ENCODE measurements at places on chromosomes 6 and 20. TPM values are rescaled to one million over a fixed set of nuclear protein-coding genes. Genes with fewer than 3 reads are reported as not detected.

- no peaks in the 10 kb centered on the region for H3K4me1 ChIP-seq
- H3K36me3 ChIP-seq = no peaks in the 10 kb centered on the region
- no peak overlapping the region for H3K27ac ChIP-seq
- no peaks in the 10 kb centered on the region for H3K27me3 ChIP-seq
Measured at GRCh38 chr6:81172056-81172740, 580.3 kb downstream of the TENT5A start.

DNA sequence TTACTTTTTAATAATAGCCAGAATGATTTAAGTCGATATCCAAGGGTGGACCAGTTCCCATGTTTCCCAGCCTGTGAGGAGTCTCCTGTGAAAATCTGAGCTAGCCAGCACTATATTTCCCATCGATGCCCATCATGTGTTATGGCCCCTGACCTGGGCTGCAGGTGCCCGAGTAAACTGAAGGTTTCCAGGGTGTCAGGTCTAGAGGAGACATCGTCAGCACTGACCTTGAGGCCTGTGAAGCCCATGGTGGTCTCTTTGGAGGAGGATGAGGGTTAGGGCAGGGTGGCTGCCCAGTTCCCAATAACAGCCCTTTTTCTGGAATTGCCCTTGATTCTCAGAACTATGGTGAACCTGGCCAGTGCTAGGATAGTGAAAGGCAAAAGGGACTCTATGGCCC lies 63.0 kb upstream of the TOP1 start:
- no peak for DNase-seq
- H3K4me1 ChIP-seq = peaks cover 28% of the 10 kb centered on the region
- H3K27ac ChIP-seq = no peak overlapping the region
- H3K27me3 ChIP-seq = no peaks in the 10 kb centered on the region
- no peaks in the 10 kb centered on the region for H3K36me3 ChIP-seq

DNA sequence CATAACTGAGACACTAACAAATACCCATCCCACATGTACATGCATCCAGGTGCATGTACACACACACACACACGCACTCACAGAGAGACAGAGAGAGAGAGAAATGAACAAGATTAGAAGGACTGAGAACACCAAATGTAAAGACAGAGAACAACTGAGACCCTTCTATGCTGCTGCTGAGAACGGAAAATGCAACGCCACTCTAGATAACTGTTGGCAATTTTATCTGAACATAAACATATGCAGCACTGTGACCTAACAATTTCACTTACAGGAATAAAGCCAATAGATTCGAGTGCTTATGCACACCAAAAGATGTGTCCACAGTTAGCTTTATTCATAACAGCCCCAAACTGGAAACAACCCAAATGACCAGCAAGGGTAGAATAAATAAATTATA lies 103.8 kb upstream of the LY86 start:
- no peaks in the 10 kb centered on the region for H3K36me3 ChIP-seq
- DNase-seq = no peak
- no peak overlapping the region for H3K27ac ChIP-seq
- H3K4me1 ChIP-seq = no peaks in the 10 kb centered on the region
- no peak overlapping the region for H3K4me3 ChIP-seq
- no peaks in the 10 kb centered on the region for H3K27me3 ChIP-seq

GRCh38 chr6:116714296-116714695 lies 33.3 kb downstream of the KPNA5 start:
- no peaks in the 10 kb centered on the region for H3K27me3 ChIP-seq
- H3K4me1 ChIP-seq = no peaks in the 10 kb centered on the region
- peaks cover 35% of the 10 kb centered on the region for H3K36me3 ChIP-seq

- H3K27me3 ChIP-seq = peaks cover 4% of the 10 kb centered on the region
- no peak for DNase-seq
- no peaks in the 10 kb centered on the region for H3K36me3 ChIP-seq
- no peak overlapping the region for H3K27ac ChIP-seq
- no peak overlapping the region for H3K4me3 ChIP-seq
Measured at GRCh38 chr20:46276531-46276930, 31.8 kb downstream of the CDH22 start.

PRND gene
- not detected for total RNA-seq

RAE1 gene
- total RNA-seq = 50.3 TPM

NOX3 gene
- total RNA-seq = not detected

FAM162B gene
- not detected for total RNA-seq
